CD4-positive, alpha-beta memory T cell (primary cell): ENCODE measurements at places on chromosomes 1 and 21. TPM values are rescaled to one million over a fixed set of nuclear protein-coding genes. Genes with fewer than 3 reads are reported as not detected.

TEKT2 gene
- not detected for total RNA-seq

LCE1A gene
- total RNA-seq, result not detected

S100A14 gene
- total RNA-seq, result not detected

SRSF11 gene
- total RNA-seq, result 359 TPM

SH2D2A gene
- 55.1 TPM for total RNA-seq

GRCh38 chr1:226255380-226255779 is 31.9 kb downstream of the MIXL1 start:
- DNase-seq, result no peak

- DNase-seq, result no peak
Observed at GRCh38 chr1:18938707-18939070, 17.8 kb downstream of the IFFO2 start.

DNA sequence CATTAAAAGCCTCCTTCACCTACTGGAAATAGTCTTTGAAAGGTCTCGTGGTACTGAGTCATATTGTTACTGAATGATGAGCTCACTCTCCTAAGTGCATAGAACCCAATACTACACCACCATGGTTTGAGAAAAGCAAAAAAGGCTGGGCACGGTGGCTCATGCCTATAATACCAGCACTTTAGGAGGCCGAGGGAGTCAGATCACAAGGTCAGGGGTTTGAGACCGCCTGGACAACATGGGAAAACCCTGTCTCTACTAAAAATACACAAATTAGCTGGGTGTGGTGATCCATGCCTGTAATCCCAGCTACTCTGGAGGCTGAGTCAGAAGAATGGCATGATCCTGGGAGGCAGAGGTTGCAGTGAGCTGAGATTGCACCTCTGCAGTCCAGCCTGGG is 3.3 kb upstream of the HNRNPCL1 start:
- DNase-seq, result no peak

DNA sequence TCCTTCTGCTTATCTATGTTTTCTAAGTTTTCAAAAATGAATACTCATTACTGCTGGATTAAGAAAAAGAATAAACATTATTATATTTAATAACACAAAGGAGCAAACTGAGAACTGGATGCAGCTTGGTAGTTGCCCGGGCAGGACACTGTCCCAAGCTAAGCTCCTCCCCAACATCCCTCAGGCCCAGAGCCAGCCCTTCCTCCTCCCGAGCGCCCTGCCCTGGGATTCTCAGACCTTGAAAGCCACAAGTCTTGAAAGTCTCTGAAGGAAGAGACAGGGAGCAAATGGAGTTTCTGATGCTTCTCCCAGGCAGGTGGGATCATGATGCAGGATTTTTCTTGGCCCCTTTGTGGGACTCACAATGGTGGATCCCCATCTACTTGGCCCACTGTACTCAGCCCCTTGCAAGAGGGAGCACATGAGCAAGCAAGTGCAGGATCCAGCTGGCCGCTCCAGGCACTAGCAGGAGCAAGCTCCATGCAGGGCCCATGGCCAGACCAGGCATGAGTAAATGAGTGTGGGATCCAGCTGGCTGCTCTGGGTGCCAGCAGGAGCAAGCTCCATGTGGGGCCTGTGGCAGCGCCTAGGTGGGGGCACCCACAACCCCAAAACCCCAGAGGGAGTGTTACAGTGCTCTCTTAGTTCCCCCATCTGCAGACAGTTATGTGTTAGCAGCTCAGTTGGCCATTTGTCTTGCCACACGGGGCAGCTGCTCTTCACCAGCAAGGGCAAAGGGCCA is 32.1 kb upstream of the RAB4A start:
- no peak for DNase-seq

GRCh38 chr1:20037877-20038276 is 32.1 kb upstream of the PLA2G5 start:
- DNase-seq, result no peak

DNA sequence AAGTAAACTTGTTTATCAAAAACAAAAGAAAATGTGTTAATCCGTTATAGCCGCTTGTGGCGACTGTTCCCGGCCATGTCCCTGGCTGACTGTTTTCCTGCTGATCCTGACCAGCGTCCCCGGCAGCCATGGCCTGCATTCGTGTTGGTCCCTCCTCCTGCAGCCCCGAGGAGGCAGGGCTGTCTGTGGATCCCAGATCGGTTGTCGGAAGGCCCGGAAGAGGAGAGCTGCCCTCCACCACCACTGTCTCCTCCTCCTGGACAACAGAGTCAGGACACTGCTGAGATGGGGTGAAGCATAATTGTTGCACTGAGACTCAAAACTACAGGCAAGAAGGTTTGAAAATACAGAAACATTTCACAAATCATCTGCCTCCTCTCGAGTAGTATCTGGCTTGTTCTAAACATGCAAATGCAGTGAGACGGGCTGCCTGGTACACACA is 3.6 kb upstream of the MXRA8 start:
- DNase-seq, result no peak

- peak; percentile 90 for DNase-seq
Observed at GRCh38 chr1:246566128-246566812, at the start of the genes CNST and TFB2M. Gene CNST (plus strand): TSS chr1:246566456. CDS start chr1:246591563, 25,107 bp downstream. Gene TFB2M (minus strand): TSS chr1:246566261. CDS start chr1:246566138, 123 bp downstream.

DNA sequence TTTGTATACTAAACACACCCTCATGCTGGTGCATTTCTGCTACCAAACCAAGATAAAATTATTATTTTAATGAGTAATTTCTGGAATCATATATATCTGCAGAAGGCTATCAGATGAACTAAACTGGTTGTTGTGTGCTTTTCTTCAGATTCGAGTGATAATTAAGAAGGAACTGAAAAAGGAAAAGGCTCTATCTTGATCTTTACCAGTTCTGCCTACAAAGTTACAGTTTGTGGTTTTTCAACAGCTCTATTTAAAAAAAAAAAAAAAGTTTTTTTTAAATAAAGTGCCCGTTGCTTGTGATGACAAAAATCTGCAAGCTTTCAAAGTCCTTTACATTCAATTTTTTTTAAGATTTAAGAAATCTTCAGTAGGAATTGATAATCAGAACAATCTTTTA is 13.6 kb downstream of the DENND1B start:
- DNase-seq, result peak; percentile 4

- DNase-seq, result no peak
Observed at GRCh38 chr1:19467199-19468187, 17.8 kb downstream of the CAPZB start.

DNA sequence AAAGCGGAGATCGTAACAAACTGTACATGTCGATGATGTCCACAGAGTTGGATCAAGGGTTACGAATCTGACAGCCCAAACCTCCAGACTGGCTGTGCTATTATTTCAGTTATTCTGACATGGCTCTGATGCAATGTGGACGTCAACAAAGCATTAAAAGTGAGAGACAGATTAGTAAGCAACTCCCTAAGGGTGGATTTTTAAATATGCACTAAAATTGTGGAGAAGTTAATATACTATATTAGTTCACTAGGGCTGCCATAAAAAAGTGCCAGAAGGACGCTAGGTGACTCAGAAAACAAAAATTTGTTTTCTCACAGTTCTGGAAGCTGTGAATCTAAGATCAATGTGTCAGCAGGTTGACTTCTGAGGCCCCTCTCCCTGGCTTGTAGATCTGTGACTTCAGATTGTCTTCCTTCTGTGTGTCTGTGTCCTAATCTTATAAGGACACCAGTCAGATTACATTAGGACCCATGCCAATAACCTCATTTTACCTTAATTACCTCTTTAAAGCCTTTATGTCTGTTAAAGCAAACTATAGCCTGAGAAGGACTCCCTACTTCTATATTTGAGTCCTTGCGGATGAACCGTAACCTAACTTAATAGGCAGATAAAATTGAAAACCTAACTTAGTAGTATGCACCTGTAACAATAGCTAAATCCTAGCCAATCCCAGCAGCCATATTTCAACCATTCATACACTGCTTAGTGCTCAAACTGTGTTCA is 66.0 kb upstream of the BACH1 start:
- DNase-seq, result no peak

DNA sequence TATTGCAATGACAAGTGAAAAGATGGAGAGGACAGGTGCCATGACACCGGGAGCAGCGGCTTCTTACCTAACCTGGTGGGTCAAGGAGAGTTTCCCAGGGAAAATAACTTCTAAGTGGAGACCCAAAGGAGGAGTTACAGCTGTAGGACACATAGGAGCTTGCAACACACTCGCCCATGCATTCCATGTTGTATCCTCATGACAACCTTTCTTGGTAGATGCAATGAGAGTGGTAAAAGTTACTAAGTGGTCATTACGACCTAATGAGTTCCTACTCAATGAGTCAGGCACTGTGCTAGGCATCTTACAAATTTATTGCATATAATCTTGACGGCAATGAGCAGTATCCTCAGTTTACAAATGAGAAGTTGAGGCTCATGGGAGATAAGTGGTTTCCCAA is 119.5 kb upstream of the HOOK1 start:
- DNase-seq, result no peak

DNA sequence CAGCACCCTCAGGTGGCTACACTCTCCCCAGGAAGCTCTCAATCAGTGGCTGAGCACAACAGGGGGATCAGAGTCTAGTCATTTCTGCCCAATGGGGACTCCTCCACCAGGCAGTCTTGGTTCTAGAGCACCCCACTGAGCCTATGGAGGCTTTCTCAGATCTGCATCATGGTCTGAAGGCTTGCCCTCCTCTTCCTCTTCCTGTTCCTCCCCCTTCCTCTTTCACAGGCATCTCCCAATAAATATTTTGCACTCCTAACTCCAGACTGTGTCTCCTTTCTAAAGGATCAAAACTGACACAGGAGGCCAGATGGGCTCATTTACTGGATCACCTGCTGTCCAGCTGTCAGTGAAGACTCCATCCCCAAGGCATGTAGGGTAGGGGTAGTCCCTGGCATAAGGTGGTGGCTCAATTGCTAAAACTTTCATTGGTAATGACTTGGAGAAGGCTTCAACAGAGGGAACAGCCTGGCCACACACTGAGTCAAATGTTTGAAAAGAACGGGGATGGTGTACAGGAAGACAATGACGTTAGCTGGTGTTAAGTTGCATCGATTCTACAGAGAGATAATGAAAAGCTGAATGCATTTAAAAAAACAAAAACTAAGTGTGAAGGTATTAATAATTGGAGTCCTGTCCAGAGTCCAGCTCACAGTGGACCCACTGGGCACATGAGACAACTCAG is 84.2 kb upstream of the SLC2A1 start:
- DNase-seq, result no peak

DNA sequence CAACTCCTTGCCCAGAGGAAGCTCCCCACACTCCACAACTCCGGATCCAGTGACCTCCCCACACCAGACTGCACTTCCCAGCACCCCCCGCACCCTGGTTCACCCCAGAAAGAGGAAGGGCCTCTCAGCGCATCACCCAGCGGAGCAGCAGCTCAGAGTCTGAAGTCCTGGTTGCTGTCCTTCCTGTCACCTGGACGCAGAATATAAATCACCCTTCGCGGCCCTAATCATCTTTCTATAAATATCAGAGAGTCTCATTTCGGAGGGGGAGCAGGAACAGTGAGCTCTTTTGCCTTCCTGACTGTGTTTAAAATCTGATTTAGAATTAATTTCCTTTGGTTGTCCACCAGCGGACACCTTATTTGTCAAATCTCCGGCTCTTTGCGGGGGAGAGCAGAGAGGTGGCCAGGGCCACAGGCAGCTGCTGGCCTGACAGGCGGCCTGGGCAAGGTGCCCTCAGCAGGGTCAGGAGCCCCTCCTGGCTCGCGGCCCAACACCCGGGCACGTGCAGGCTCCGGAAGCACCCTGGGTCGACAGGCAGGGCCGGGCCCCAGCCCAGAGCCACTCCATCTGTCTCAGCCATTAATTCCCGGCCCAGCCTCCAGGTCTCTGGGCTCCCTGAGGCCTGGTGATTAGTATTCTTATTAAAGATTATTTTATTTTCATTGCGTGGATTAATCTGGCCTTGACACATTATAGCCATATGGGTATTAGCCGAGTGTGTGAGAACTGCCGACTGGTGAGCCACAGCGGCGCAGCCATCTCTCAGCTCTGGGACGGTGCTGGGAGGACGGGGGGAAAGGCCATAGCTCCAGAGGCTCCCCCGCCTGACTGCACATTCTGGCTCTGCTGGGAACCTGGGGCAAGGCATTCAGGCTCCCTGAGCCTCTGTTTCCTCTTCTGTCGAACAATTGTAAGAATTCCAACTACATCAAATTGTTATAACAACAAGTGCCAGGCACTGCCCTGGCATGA is 19.7 kb downstream of the EPHA8 start:
- no peak for DNase-seq

DNA sequence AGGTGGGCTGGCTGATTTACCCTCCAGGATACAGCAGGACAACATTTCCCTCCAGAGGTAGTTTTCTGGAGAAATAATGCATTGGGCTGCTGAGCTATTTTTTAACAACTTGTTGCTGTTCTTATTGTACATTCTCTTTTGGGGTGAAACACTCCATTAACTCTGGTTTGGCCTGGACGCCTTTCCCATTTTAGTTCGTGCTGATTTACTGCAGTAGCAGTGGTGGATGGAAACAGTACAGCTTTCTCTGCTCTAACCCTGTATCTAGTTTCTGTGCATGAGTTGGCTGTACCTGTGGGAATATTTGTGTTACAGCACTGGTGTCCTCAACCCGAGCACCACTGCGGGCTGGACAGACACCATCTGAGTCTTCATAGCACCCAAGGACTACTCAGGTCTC is 325.3 kb downstream of the ASTN1 start:
- DNase-seq, result no peak

- DNase-seq, result no peak
Observed at GRCh38 chr1:93670141-93670540, 11.5 kb downstream of the BCAR3 start.

DNA sequence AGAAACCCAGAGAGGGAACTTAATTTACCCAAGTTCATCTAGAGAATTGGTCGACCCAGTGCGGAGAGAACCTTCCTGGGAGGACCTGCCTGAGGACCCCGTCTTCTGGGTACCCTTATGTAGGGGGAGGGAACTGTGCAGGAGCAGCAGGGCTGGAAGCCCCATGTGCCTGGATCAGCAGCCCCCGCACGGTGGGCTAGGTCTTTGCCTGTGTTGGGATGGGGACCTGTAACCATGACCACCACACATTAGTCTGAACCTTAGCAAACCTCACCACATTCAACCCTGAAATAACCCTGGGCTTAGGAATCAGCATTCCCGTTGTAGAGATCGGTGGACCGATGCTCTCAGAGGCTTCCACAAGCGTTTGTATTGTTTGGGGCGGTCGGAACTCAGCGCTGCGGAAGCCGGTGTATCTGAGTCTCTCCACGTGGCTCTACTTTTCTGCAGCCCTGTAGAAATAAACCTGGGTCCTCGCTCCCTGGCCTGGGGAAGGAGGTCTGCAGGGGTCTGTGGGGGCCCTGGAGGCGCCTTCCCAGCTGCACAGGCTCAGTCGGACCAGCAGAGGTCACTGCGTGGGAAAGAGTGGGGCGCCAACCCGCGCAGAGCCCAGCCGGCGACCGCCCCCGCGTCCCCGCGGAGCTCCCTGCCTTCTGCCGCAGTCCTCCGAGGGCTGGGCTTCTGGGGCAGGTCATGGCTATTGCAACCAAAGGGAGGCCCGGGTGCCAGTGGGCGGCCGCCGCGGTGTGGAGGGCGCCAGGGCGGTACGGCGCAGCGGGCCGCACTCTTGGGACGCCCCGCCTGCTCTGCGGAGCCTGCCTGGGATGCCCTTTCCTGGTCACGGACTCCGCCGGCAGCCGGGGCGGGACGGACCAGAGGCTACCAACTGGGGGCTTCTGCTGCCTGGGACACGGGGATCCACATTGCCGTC is 36.2 kb upstream of the KCNA10 start:
- DNase-seq, result peak; percentile 55
